Activated naive CD4-positive, alpha-beta T cell treated with anti-CD3 and anti-CD28 coated beads for 36 hours (primary cell): ENCODE measurements at places on chromosomes 6 and 20.
A peak's percentile ranks its signal among the peaks of the same experiment; 100 is the strongest.

- no peaks in the 10 kb centered on the region for H3K27me3 ChIP-seq
- no peaks in the 10 kb centered on the region for H3K36me3 ChIP-seq
- H3K4me1 ChIP-seq, result peaks cover 5% of the 10 kb centered on the region
- no peak for DNase-seq
- no peak overlapping the region for H3K4me3 ChIP-seq
- H3K27ac ChIP-seq, result no peak overlapping the region
Measured at GRCh38 chr6:170434117-170434820, 118.8 kb downstream of the PSMB1 start.

DNA sequence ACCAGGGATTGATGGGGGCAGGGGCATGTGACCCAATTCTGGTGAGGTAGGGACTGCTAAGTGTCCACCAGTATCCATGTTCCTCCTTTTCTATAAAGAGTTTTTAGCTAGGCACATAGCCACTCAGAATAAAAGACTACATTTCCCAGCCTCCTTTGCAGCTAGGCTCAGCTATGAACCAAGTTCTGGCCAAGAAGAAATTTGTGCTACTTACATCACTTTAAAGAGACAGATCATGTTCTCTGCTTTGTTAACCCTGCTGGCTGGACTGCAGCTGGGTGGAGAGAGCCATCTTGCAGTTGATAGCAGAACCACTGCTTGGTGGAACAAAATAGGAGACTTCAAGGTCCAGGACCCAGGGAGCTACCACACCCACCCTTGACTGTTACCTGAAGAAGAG lies 5.3 kb upstream of the CCM2L start:
- no peak overlapping the region for H3K4me3 ChIP-seq
- H3K27me3 ChIP-seq, result no peaks in the 10 kb centered on the region
- no peak for DNase-seq
- H3K36me3 ChIP-seq, result no peaks in the 10 kb centered on the region

GRCh38 chr20:23309781-23310180 lies 40.8 kb upstream of the NXT1 start:
- no peak for DNase-seq
- H3K4me1 ChIP-seq, result no peaks in the 10 kb centered on the region
- H3K36me3 ChIP-seq, result no peaks in the 10 kb centered on the region
- no peak overlapping the region for H3K4me3 ChIP-seq
- no peak overlapping the region for H3K27ac ChIP-seq

- no peak overlapping the region for H3K27ac ChIP-seq
- no peaks in the 10 kb centered on the region for H3K4me1 ChIP-seq
- DNase-seq, result no peak
Measured at GRCh38 chr6:159116343-159116742, 52.9 kb upstream of the FNDC1 start.

GRCh38 chr6:109508166-109508860 lies 25.3 kb upstream of the ZBTB24 start:
- H3K27ac ChIP-seq, result no peak overlapping the region
- no peaks in the 10 kb centered on the region for H3K4me1 ChIP-seq
- H3K4me3 ChIP-seq, result no peak overlapping the region
- no peaks in the 10 kb centered on the region for H3K27me3 ChIP-seq
- no peak for DNase-seq

DNA sequence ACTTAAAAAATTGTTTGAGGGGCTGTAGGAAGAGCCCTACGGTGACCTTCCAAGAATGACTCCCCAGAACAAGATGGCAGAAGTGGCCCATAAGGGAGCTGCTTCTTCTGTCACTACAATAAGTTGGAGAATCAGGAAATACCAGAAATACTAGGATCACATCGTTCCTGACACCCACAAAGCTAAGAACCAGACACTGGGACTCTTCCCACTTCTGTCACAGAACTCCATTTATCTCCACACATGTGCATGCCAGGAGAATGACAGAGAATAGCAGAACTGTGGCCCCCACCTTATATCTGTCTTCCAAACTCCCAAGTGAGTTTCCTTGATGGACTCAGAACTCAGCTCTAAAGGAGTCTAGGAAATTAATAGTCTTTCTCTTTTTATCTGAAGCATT lies 54.6 kb upstream of the UBR2 start:
- H3K4me1 ChIP-seq, result peaks cover 14% of the 10 kb centered on the region
- no peak for DNase-seq

DNA sequence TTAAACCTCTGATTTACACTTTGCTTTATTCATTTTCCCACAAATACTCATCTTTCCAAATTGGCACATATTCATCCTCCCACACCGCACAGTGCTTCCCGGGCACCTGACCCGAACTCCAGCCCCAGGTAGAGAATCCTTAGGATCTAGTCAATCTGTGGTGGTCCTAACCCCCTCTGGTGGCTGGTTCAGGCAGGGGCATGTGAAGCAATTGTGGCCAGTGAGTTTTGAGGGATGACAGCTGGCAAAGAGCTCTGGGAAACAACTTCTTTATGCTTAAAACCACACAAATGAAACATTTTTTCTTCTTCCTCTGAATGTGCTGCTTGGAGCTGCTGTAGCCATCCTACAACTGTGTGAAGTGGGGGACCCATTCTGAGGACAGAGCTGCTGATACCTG lies 54.7 kb downstream of the ELOVL5 start:
- no peak overlapping the region for H3K27ac ChIP-seq
- no peaks in the 10 kb centered on the region for H3K27me3 ChIP-seq
- no peak overlapping the region for H3K4me3 ChIP-seq
- DNase-seq, result no peak
- H3K36me3 ChIP-seq, result peaks cover 24% of the 10 kb centered on the region

DNA sequence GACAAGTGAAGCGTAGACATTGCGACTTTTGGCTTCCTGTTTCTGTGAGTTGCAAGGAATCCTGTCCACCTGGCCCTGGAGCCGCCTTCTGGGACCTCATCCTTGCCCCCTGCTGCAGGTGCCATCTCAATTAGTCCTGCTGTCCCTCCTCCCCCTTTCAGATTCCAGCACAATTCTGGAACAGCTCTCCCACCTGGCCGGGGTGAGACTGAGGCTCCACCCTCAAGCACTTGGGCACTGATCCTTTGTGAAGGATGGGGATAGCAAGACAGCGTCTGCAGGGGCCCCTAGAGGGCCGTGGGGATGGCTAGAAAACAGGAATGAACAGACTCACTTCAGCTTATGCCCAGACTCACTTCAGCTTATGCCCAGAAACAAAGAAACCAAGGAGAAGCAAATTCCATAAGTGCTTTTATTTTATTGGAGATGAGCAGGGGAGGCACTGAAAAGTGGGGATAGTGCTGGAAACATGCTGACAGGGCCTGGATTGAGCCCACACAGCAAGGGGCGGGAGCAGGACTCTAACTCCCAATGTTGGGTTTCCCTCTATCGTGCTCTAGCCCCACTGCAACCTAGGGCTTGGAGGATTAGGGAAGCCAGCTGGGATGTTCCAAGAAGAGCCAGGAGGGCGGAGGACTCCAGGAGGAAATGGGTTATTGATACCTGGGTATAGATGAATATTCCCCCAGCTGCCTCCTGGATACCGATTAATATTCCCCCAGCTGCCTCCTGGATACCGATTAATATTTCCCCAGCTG lies 1.4 kb downstream of the C6orf15 start:
- H3K4me3 ChIP-seq, result no peak overlapping the region
- peaks cover 5% of the 10 kb centered on the region for H3K4me1 ChIP-seq
- H3K36me3 ChIP-seq, result no peaks in the 10 kb centered on the region
- DNase-seq, result no peak
- H3K27ac ChIP-seq, result no peak overlapping the region
- no peaks in the 10 kb centered on the region for H3K27me3 ChIP-seq

DNA sequence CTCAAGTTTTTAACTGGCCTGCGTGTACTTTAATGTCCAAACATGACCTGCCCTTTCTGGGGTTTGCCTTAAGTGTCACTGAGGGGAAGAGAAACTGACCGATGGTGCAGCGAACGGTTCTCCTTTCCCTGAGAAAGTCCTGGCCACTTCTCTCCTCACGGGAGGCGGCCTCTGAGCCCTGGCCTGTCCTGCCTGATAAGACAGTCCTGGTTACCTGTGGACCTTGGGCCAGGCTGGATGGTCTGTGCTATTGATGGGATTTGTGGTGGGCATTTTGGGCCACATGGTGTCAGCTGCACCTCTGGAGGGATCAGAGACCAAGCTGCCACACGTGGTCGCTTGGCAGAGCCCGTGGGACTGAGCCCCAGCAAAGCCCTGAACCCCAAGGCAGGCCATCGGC lies 11.6 kb upstream of the NTSR1 start:
- H3K27me3 ChIP-seq, result peaks cover 2% of the 10 kb centered on the region
- peaks cover 2% of the 10 kb centered on the region for H3K4me1 ChIP-seq
- no peak overlapping the region for H3K4me3 ChIP-seq
- no peak for DNase-seq

DNA sequence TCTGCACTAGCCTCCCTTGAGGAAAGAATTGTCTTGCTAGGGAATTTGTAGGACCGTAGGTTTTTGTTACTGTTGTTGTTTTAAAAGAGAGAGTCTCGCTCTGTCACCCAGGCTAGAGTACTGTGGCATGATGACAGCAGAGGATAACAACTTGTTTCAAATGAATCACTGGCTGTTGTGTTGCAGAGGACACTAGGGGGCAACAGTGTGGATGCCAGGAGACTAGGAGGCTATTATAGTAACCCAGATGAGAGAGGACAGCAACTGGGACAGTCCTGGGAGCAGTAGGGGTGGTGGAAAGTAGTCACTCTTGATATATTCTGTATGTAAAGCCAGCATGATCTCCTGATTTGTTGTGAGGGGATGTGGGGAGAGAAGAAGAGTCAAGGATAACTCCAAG lies 41.8 kb upstream of the LAMA4 start:
- DNase-seq, result peak; percentile 23
- no peak overlapping the region for H3K4me3 ChIP-seq
- no peaks in the 10 kb centered on the region for H3K4me1 ChIP-seq
- no peak overlapping the region for H3K27ac ChIP-seq
- no peaks in the 10 kb centered on the region for H3K36me3 ChIP-seq
- peaks cover 6% of the 10 kb centered on the region for H3K27me3 ChIP-seq

GRCh38 chr20:38330638-38331037 lies 15.6 kb upstream of the LBP start:
- no peaks in the 10 kb centered on the region for H3K4me1 ChIP-seq
- no peaks in the 10 kb centered on the region for H3K36me3 ChIP-seq
- H3K27ac ChIP-seq, result no peak overlapping the region
- peaks cover 2% of the 10 kb centered on the region for H3K27me3 ChIP-seq
- no peak overlapping the region for H3K4me3 ChIP-seq
- no peak for DNase-seq

DNA sequence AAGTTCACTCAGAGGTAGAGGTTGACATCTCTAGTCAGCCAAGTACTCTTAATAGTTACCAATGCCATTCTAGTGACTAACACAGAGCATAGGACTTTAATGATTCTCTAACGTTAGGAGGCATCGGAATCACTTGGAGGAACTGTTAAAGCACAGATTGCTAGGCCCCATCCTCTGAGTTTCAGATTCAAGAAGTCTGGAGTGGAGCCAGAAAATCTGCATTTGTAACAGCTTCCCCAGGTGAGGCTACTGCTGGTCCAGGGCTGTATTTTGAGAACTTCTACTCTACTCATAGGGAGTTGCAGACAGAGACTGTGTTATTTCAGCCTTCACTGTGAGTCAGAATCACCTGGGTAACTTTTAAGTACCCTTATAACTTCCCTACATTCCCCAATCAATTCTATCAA lies 5.7 kb downstream of the LMBRD1 start:
- peaks cover 55% of the 10 kb centered on the region for H3K4me1 ChIP-seq
- H3K36me3 ChIP-seq, result peaks cover 7% of the 10 kb centered on the region
- DNase-seq, result no peak
- no peak overlapping the region for H3K4me3 ChIP-seq

GRCh38 chr20:34015401-34016335 lies 22.0 kb downstream of the RALY start:
- peaks cover 82% of the 10 kb centered on the region for H3K4me1 ChIP-seq
- H3K27ac ChIP-seq, result no peak overlapping the region
- H3K4me3 ChIP-seq, result no peak overlapping the region
- no peaks in the 10 kb centered on the region for H3K36me3 ChIP-seq
- peak; percentile 20 for DNase-seq

DNA sequence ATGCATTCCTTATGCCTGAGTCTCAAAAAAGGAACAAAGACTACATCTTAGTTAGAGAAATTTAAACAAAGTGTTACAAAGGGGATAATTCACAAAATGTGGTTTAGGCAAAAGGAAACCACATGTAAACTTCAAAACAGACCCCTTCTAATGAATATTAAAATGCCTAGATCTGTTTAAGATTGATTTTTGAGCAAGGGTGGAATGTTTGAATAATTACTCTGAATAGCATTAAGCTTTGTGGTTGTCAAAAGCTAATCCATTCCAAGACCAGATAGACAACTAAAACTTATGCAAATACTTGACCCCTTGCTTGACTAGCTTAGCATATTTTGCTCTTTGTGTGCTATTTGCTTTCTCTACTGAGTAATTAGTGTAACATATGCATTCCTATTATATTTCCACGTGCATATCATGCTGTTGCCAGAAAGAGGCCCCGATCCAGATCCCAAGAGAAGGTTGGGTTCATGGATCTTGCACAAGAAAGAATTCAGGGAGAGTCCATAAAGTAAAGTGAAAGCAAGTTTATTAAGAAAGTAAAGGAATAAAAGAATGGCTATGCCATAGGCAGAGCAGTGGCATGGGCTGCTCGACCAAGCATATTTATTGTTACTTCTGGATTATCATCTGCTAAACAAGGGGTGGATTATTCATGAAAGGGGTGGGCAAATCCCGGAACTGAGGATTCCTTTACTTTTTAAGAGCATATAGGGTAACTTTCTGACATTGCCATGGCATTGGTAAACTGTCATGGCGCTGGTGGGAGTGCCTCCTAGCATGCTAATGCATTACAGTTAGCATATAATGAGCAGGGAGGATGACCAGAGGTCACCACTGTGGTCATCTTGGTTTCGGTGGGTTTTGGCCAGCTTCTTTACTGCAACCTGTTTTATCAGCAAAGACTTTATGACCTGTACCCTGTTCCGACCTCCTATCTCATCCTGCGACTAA lies 1193.4 kb upstream of the EYS start:
- H3K4me3 ChIP-seq, result no peak overlapping the region
- H3K36me3 ChIP-seq, result no peaks in the 10 kb centered on the region
- H3K27me3 ChIP-seq, result no peaks in the 10 kb centered on the region
- no peaks in the 10 kb centered on the region for H3K4me1 ChIP-seq
- H3K27ac ChIP-seq, result no peak overlapping the region

- no peak overlapping the region for H3K27ac ChIP-seq
- no peaks in the 10 kb centered on the region for H3K36me3 ChIP-seq
- DNase-seq, result no peak
- no peaks in the 10 kb centered on the region for H3K4me1 ChIP-seq
- no peak overlapping the region for H3K4me3 ChIP-seq
Measured at GRCh38 chr20:61555566-61555965, 303.5 kb downstream of the CDH4 start.

DNA sequence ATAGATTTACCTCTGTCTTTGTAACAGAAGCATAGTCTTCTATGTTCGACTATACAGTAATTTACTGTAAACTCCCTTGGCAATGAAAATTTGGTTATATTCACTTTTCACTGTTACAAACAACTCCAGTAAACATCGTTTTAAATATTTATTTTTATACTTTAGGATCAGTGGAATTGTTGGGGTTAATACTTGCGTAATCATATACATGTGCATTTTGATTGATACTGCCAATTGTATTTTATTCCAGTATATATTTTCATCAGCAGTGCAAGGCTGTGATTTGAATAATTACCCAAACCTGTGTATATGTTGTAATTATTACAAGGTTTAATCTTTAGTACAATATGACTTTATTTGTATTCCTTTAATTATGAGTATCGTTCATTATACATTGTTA lies 255.7 kb downstream of the ARID1B start:
- peaks cover 28% of the 10 kb centered on the region for H3K4me1 ChIP-seq
- peak overlapping the region; percentile 89 for H3K4me3 ChIP-seq
- no peaks in the 10 kb centered on the region for H3K27me3 ChIP-seq

- H3K27me3 ChIP-seq, result peaks cover 12% of the 10 kb centered on the region
- H3K36me3 ChIP-seq, result no peaks in the 10 kb centered on the region
- H3K4me3 ChIP-seq, result no peak overlapping the region
- no peaks in the 10 kb centered on the region for H3K4me1 ChIP-seq
- no peak for DNase-seq
- H3K27ac ChIP-seq, result no peak overlapping the region
Measured at GRCh38 chr6:24228681-24229255, 102.8 kb downstream of the NRSN1 start.
